ENCODE measurements at places on chromosomes 11 and 22.

DNA sequence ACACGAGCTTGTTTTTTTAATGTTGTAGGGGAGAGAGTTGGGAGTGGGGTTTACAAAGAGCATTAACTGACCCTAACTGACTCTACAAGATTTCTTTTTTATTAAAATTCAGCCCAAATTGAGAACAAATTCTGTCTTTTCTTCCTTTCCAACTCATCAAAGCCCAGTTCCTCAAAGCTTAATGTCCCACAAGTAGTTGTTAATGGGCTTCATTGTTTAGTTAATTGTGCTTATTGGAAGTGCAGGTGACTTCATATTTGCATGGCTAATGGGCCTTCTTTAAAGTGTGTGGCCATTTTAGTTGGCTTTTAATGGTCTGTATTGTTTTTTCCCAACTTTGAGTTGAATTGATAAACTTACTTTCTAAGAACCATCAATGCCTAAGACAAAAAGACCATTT, 39.8 kb downstream of the MPPED2 start:
- DNase-seq = no peak

DNA sequence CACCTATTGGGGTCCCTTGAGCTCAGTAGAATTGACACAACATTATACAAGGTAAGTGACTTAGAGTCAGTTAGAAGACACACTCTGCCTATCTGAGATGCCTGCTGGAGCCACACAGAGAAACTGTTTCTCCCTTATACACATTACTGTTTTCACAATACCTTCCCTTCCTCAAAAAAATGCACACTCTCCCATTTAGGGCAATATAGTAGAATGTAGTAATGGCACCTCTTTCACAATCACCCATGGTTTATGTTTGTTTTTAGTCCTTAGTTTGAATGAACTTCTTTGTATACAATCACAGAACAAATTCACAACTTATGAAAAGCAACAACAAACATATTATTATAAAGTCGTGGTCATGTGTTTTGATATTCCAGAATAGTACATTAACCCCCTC, 14.3 kb downstream of the OR52H1 start:
- no peak for DNase-seq

- no peak for DNase-seq
These were observed 75.2 kb downstream of the MYO7A start for GRCh38 chr11:77202941-77203900.

- DNase-seq = no peak
These were observed 69.4 kb downstream of the ARL14EP start for GRCh38 chr11:30392221-30392784.

GRCh38 chr11:117835576-117835975, 11.0 kb upstream of the FXYD2 start:
- no peak for DNase-seq

DNA sequence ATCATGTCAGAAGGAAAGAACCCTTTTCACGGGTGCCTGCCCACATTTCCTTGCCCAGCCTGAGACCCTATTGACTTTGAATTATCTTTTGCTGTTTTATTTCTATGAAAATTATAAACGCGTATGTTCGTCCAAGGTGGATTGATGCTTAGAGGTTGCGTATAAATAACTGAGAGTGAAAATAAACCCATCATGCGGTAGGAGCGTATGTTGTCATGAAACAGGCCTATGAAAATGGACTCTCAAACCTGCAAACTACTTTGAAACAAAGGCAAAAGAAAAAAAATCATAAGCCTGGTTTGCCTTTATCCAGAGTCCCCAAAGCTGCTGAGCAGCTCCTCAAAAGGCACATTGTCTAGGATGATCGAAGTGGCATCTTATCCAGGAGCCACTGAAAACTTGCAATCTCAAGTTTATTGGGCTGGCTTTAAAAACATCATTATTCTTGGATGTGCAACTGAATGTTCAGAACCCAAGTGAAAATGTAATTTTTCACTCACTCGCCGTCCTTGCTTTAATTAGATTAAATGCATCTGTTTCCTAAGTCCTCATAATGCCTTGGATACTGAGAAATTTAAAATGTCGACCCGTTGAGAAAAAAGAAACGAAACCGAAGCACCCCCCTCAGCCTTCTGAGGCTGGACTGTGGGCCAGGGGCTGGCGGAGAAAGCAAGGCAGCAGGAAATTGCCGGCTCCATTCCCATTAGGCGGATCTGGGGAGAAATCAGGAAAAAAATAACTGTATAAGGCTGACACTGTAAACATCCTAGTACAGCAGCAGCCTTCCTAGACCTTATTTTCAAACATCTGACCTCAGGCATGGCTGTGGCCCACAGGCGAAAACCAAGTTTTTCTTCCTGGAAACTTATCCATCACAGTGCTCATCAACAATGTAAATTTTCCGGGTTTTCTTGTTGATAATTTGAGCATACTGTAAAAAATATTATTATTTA, 82.9 kb upstream of the PPARA start:
- no peak for DNase-seq

Data from CD8-positive, alpha-beta memory T cell (primary cell).